GM04503 (cell line): ENCODE measurements at places on chromosomes 4 and X.

DNA sequence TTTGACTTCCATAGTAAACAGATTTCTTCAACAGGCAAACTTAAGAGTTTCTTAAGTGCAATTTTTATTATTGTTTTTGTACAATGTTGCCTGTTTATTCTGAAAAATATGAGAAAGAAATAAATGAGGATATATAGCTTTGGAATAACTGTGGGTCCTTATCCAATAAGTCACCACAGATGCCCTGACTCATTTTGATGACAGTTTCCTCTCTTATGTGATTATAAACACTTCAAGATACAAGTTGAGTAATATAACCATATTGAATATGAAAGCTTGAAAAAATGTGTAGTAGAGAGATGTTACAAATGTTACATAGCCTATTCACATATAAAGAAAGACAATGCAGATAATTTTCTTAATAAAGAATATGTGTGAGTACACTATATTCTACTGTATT, 931.6 kb downstream of the RAPGEF2 start:
- no peak for DNase-seq

DNA sequence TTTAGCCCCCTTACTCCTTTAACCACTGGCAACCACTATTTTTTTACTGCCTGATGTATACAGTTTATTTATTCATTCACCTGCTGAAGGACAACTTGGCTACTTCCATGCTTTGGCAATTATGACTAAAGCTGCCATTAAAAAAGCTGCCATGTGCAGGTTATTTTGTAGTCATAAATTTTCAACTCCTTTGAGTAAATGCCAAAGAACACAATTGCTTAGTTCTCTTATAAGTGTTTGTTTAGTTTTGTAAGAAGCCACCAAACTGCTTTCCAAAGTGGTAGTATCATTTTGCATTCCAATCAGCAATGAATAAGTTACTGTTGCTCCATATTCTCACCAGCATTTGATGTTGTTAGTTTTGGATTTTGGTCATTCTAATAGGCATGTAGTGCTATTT, 1831.8 kb downstream of the PCDH7 start:
- DNase-seq = no peak

DNA sequence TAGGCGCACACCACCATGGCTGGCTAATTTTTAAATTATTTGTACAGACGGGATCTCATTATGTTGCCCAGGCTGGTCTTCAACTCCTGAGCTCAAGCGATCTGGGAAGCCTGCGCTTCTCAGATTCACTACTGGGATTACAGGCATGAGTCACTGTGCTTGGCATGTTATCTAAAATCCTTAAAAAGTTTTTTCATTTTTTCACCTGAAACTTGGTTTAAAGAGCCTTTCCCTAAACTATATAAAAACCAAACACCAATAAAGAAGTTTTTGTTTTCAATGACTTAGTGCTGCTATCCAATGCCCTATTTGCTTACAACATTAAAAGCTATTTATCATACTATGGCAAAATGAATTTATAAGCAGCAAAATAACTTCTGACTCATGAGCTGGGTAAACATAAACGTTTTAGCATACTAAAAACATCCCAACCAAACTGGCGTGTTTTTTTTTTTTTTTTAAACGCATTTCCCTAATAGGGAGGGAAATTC, 127.8 kb downstream of the UBE2K start:
- DNase-seq = no peak

- DNase-seq = no peak
These were observed 76.2 kb upstream of the DDX3X start for GRCh38 chrX:41257801-41258200.

DNA sequence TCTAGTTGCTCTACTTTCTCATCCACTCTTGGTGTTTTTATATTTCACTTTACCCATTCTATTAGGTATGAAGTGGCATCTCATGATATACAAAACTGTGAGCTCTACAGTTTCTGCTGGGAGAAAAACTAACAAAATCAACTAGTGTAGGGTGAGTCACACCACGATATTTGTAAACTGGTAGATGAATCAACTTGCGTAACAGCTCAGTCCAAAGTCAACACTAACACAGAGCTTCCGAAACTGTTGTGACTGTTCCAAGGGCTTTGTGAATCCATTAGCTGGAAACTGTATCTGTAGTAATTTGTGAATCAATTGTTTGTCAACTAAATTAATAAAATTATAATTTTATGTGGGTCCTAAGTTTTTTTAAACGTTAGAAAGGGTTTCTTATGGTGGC, 119.8 kb upstream of the TSPAN5 start:
- peak; percentile 39 for DNase-seq

DNA sequence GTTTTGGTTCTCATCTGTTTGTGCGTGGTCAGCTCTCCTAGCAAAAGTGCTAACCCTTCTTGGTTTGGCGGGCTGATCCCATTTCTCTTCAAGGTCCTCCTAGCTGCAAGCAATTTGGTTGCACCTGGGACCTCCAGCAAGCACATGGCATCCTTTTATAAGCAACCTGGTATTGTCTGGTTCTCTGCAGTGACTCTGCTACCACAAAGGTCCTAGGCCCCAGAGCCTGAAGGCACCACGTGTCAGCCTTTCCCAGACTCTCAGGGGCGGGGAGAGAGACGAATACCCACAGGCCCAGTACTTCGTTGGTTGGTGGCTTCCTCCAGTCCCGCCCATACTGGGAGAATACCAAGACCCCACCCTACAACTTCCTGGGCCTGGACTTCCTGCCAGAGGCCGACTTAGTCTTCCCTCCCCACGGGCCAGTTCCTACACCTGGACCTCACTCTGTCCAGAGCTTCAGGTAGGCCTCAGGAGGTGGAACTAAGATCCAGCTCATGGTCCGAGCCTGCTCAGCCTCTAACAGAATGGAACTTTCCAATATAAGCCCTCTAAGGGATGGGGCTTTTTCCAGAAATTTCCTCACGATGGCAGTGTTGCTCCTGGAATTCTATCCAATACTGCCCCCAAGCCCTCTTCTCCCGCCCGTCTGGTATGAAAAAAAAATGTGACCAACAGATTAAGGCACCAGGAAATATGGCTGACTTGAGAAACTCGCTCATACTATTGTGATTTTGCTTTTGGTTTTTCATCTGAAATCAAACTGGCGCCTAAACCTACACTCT, 192.5 kb upstream of the STK26 start:
- DNase-seq = peak; percentile 37

DNA sequence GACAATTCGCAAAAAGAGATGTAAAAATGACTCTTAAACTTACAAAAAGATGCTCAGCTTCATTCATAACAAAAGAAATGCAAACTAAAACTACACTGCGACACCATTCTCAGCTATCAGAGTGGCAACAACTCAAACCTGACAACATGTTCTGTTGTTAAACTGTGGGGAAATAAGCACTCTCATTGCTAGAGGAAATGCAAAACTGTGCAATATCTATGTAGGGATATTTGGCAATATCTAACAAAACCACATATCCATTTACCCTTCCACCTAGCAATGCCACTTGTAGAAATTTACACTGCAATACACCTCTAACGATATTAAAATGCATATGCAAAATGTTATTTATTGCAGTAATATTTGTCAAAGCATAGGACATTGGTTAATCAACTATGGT, 78.3 kb upstream of the EGFL6 start:
- no peak for DNase-seq

GRCh38 chr4:128512767-128513322, 225.2 kb upstream of the PGRMC2 start:
- DNase-seq = no peak

DNA sequence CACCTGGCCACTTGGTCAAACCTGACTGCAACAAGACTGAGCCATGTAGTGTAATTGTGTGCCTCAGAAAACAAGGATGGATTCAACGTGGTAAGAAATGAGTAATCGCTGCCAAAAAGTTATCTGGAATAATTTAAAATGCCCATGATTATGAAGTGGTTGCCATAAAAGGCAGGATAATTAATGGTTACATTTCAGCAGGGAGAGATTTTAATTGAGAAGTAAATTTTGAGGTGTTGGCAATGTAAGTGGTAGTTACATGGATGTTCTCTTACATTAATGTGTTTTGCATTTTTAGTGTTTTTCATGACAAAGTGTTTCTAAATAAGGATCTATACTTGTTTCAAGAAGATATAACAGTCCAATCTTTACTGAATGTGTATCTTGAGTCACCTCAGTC, 15.7 kb downstream of the HAUS3 start:
- no peak for DNase-seq

- DNase-seq = no peak
These were observed 28.4 kb downstream of the KLF3 start for GRCh38 chr4:38692421-38692820.

DNA sequence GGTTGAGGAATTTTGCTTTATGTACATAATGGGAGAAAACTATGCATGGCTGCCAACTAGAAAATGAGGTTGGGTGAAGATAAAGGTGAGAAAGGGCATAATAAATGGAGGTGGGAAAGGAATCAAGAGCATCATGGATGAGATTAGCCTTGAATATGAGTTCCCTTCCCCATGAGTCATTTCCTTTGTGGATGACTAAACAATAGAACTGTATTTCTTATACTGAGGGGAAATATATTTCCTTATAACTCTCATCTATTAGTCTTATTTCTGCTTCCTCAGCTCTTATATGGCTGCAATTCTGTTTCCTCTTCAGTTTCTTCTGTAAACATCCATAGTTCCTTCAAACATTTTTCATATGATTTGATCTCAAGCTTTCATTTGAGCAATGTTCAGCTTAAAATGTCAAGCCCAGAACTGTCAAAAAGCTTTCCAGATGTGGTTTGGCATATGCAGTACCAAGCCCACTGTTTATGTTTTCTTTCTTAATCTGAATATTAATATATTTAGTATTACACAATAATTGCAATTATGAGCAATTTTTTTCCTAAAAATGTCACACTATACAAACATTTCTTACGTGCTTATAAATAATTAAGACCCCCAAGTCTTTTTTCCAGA, 100.7 kb upstream of the GRPR start:
- DNase-seq = peak; percentile 3

GRCh38 chrX:17164941-17165340, 210.1 kb upstream of the NHS start:
- no peak for DNase-seq

GRCh38 chr4:107757283-107757682, 37.2 kb upstream of the PAPSS1 start:
- DNase-seq = no peak

DNA sequence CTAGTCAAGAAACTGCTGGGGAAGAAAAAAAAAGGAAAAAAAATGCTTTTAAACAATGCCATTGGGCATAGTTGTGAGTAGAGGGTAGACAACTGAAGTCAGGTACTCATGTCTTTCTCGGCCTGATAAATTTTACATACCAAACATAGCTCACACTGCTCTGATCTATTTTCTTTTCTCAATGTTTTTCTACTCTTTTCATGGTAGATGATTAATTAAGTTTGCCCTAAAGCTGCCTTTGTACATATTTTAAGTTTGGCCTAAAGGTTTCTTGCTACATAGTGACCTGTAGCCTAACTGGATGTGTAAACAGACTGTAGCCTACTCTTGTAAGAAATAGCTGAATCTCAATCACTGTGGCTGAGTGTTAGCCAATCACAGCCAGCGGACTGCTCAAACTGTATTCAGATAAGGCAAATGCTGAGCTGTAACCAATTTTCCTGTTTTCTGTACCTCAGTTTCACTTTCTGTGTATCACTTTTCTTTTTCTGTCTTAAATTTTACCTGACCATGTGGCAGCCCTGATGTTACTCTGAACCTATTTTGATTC, 121.0 kb downstream of the PCDH10 start:
- DNase-seq = no peak

GRCh38 chr4:25085671-25086070, 54.9 kb upstream of the LGI2 start:
- no peak for DNase-seq

DNA sequence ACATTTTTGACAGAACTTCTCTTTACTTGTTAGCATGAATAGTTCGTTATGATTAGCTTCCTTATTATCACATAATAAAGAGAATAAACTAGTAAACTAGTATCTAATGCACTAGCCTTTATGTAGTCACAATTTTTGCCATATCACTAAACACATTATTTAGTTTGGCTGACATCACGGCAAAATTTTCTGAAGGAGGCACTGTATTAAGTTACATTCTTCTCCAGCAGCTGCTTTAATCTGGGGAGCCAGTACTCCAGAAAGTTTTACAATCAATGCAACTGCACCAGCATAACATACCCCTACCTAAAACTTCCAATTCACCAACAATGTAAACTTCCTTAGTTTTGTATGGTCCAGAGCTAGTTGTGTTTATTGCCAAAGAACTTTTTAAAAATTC, 87.8 kb downstream of the FIP1L1 start:
- no peak for DNase-seq

DNA sequence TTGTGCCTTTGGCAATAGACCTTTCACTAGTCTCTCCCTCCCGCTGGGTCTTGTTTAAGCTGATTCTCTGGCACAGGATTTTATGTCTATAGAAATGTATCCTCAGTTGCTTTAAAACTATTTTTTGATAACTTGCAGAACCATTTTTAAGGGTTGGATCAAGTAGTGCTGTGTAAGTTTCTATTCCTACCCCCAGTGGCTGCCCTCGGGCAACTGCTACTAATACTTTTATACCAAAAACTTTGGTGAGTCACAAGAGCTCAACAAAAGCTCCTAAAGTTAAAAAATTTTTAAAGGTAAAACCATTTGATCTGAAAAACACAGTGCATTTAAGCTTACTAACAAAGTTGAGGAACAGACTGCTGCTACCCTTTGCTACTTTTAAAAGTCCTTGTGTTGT, 1460.6 kb upstream of the PCDH7 start:
- DNase-seq = no peak

- no peak for DNase-seq
These were observed 2.5 kb downstream of the VBP1 start for GRCh38 chrX:155218777-155219176.

- DNase-seq = no peak
These were observed 545.5 kb upstream of the HTR2C start for GRCh38 chrX:114038358-114038757.

- DNase-seq = no peak
These were observed 74.9 kb upstream of the PDHA2 start for GRCh38 chr4:95764961-95765360.

DNA sequence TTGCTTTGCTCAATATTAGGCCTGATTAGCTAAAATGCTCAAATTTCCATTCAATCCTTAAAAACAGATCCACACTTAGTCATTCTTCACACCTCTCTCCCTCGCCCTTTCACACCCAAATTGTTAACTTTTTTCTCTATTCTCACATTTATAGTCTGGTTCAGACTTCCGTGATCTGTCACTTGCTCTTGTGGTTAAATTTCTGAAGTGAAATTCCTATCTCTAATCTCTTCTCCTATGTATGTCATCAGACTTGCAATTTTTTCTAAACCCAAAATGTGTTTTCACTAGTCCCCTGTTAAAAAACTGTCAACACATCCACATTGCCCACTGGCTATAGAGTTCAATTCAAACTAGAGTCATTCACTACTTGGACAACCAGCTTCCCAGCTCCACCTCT, 63.2 kb downstream of the SNCA start:
- DNase-seq = no peak

- no peak for DNase-seq
These were observed 98.1 kb upstream of the EGFL6 start for GRCh38 chrX:13471269-13471668.
